ENCODE measurements at places on chromosomes 12 and 14.

DNA sequence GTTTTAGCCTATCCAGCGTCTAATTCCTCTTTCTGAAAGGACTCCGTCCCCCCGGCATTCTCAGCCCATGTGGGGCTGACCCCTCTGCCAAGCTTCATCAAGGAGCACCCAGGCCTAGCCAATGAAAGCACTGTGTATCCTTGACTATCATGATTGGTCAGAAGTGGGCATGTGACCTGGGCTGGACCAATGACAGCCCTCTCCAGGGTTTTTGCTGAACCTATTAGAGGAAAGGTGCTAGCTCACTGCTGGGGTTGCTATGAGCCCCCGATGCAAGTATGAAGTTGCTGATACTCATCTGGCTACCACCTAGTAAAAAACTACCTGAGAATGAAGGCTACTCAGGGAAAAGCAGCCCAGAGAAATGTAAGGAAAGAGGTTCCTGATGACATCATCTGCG lies 68.1 kb downstream of the LRRC74A start:
- no peak for DNase-seq

GRCh38 chr14:103927566-103927965 lies 690 bp upstream of the TDRD9 start:
- DNase-seq, result no peak

DNA sequence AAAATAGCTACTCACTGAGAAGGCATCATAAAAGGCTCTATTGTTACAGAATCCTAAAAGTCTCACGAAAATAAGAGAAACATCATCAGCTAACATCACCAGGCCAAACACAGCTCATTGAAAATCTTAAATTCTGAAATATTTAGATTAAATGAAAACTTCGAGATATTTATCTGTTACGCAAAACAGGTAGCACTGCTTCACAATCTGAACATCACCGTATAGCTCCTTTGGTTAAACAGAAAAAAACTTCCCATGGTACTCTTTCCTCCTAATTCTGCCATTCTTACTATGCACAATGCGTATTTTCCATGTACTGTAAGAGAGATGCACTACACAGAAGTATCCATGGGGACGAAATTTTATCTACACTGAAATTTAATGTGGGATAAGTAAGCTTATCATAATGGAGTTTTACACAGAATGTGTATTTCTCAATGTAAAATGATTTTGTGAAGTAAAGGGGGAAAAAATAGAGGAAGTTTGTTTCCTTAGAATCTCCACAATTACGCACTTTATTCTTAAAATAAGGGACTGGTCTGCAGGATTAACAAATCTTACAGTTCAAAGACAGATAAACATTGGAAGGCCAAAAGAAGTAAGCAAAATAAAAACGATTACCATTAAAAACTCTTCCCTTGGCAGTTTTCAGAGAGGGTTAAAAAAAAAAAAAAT lies 1.9 kb downstream of the SGPP1 start:
- DNase-seq, result no peak

GRCh38 chr12:98873776-98874175 lies 228.7 kb downstream of the APAF1 start:
- DNase-seq, result no peak

Measured in retinal pigment epithelial cell (primary cell).